ENCODE measurements at places on chromosomes 7 and 10.

DNA sequence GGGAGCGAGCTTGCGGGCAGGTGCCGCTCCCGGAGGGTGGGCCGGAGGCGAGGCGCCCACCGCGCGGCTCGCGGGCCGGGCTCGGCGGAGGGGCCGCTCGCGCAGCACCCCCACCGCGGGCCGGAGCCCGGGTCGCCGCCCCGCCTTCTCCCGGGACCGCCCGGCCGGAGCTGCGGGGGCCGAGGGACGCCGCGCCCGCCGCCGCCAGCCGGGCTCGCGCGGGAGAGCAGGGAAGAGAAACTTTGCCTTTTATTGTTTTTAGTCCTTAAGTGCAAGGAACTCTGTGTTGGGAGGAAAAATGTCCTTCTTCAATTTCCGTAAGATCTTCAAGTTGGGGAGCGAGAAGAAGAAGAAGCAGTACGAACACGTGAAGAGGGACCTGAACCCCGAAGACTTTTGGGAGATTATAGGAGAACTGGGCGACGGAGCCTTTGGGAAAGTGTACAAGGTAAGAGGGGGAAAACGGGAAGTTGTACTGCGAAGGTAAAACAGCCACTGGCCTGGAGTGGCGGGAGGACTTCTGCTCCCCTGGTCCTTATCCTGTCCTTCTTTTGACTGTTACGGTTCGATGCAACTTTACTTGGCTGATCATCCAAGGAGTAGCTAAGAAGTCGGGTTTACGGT lies 620 bp downstream of the SLK start:
- DNase-seq: peak; percentile 66

DNA sequence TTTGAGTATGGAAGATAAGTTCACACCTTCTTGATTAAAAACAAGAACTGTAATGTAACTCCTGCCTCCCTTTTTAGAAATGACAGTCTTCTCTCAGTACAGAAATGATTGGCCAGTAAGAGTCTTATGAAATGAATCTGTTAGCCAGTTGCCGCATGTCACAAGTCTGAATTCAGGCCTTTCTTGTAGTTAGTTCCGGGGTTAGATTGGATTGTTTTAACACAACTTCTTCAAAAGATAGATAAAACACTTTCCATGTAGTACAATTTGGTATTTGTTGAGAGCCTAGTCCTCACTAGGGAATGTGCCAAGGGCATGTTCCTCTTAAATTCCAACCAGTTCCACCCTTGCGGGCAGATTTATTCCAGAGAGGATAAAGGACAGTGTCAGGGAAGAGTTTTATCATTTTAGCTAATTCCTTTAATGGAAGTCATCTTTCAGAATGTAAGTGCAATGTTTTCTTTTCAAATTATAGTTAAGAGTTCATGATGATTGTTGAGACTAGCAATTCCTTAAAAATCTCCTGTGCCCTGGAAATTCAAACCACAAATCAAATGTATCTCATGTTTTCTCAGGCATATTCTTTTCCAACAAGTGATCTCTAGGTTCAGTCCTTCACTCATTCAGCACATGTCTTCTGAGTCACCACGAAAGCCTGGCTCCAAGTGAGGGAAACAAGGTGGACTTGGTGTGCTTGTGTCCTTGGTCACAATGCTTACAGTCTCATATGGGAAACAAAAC lies 4.1 kb downstream of the FHIP2A start:
- DNase-seq: no peak

DNA sequence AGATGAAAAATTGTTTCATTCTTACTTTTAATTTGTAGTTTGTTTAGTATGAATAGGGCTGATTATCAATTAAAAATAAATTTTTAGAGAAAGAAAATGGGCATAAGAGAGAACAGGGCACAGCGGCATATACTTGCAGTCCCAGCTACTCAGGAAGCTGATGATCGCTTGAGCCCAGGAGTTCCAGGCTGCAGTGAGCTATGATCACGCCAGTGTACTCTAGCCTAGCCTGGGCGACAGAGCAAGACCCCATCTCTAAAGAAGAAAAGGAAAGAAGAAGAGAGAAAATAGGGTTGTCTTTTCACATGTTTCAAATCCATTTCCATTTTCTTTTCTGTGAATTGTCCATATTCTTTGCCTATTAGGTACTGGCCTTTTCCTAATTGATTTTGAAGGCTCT lies 8.0 kb downstream of the SMURF1 start:
- no peak for DNase-seq

DNA sequence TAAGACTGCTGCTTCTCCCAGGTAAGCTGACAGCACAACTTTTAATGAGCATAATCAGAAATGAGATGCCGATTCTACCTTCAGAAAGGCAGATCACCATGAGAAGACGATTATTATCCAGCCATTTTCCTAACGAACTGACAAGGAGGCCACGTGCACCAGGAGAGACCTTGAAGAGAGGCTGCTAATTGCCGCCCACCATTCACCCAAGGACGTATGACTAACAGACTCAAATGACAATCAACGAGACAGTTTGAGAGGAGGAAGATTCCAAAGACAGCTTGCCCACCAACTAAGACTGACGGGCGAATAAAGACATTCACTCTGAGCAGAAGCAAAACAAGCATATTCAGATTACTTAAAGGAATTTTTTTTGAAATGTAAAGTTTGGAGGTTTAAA lies 301.9 kb upstream of the TAC1 start:
- DNase-seq: no peak

DNA sequence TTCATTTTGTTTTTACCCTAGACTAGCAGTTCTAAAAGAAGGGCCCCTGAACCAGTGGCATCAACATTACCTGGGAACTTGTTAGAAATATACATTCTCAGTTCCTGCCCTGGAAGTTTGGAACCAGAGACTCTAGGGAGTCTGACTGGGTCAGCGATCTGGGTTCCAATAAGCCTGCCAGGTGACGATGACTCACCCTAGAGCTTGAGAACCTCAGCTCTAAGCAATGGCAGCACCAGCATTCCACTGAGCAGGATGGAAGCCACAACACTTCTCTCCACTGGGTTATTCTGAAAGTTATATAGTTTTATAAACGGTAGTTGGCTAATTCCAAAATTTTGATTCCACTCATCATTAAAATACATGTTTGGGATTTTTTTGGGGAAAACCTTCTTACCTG lies 97.0 kb upstream of the AMPH start:
- peak; percentile 62 for DNase-seq

- DNase-seq: peak; percentile 3
Observed at GRCh38 chr7:149670288-149670687, 103.1 kb downstream of the ZNF467 start.

DNA sequence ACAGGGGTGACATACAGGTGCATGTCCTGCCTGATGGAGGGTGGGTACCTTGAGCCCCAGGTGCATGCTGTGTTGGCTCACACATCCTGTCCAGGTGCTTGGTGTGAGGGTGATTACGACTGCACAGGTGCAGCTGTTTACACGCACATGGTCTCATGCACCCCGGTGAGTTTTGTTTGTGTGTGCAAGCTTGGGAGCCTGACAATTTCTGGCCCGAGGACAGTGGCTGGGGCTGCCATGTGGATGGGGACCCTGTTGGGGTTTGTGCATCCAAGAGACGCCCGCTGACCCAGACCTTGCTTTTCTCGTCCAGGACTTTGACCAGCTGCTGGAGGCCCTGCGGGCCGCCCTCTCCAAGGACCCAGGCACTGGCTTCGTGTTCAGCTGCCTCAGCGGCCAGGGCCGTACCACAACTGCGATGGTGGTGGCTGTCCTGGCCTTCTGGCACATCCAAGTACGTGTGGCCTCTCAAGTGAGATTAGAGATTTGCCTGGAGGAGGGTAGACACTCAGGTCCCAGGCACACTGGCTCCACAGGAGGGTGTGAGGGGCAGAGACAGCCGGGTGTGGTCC lies 61.7 kb downstream of the PRF1 start:
- no peak for DNase-seq

Measured in urothelium cell line (cell line).